CD4-positive, alpha-beta T cell treated with Interleukin-15 for 4 hours (primary cell): ENCODE measurements at places on chromosomes 5 and 9.

DNA sequence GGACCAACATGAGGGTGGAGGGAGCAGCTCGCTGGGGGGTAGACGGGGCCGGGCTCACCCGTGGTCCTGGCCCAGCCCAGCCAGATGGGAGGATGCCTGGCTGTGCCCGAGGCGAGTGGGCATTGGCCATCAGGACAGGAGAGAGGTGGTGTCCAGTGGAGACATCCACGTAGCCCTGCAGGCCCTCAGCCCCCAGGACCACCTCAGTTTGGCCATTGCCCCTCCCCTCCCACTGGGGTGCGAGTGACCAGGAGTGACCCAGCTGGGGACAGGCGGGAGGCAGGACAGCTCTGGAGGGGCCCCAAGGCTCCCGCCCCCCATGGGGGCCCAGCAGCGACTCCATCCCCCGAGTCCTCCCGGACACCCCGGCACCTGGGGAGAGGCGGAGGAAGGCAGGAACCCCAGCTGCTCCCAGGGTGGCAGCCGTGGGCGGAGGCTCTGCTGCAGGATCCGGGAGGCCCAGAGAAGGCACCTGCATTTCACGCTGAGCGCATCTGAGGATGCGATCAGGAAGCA lies 8.3 kb downstream of the NOXA1 start:
- no peak for DNase-seq

GRCh38 chr5:136080483-136081216 lies 51.9 kb downstream of the TGFBI start:
- peak; percentile 41 for DNase-seq

DNA sequence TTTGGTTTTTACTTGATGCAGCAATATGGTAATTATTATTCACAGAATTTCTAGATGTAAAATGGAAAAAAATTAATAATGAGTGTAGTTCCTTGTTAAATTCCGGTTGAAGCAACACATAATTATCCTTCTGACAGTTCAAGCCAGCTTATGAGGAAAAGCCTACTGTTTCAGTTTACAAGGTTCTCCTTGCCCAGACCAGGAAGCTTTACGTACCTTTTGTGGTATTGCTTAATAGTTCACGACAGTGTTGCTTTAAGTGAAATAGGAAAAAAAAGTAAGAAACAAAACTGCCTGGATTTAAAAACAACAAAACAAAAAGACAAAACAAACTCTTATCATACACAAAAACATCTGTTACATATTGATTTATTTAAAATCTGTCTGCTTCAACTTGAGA lies 547.3 kb upstream of the C9orf72 start:
- DNase-seq: no peak

- DNase-seq: no peak
These were observed 64.2 kb downstream of the MYO10 start for GRCh38 chr5:16871746-16872339.

- no peak for DNase-seq
These were observed 18.4 kb downstream of the TENT4A start for GRCh38 chr5:6731465-6732237.

DNA sequence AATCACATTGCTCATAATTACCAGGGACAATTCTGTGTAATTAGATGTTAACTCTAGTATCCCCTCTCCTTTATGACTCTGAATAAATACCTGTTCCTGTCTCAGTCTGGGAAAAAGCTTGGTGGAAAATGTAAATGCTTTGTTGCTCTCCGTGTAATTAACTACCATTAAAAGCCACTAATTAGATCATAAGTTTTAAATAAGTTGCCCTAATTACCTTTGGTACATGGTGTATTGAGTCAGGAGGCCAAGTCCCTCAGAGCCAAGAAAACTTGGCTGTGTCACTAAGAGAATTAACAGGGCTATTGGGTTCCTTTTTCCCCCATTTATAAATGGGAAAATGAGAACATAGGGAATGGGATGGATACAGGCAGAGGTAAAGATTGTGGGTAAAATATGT lies 617.6 kb downstream of the TLR4 start:
- DNase-seq: no peak
